Placental epithelial cell (primary cell): ENCODE measurements at places on chromosomes 16 and 17. TPM values are rescaled to one million over a fixed set of nuclear protein-coding genes. Genes with fewer than 3 reads are reported as not detected.

The KCNJ16 gene
- under 0.01 and 0.76 TPM in 2 replicates for total RNA-seq

The PLEKHM1 gene
- total RNA-seq = 18.5 and 36.0 TPM in 2 replicates

The WNK4 gene
- 0.33 and 0.39 TPM in 2 replicates for total RNA-seq

The NACA2 gene
- total RNA-seq = not detected in 2 replicates

The DRC3 gene
- total RNA-seq = 2.6 and 5.1 TPM in 2 replicates

The KRTAP2-1 gene
- total RNA-seq = not detected in 2 replicates

The RPRML gene
- total RNA-seq = not detected in 2 replicates

The GRAP gene
- total RNA-seq = under 0.01 and 0.65 TPM in 2 replicates

The GRAPL gene
- 0.79 TPM in 1 of 2 replicates, not detected in the other for total RNA-seq

The ZNF207 gene
- total RNA-seq = 95.0 and 152 TPM in 2 replicates

The IL34 gene
- 2.0 TPM in 1 of 2 replicates, not detected in the other for total RNA-seq

The ITGAD gene
- total RNA-seq = not detected in 2 replicates

The PRSS27 gene
- 1.6 TPM in 2 replicates for total RNA-seq

The EZH1 gene
- 11.4 and 16.9 TPM in 2 replicates for total RNA-seq

The CISD3 gene
- total RNA-seq = 3.5 and 4.3 TPM in 2 replicates

The TP53TG3B gene
- total RNA-seq = not detected in 2 replicates

The CYGB gene
- 1.2 and 2.0 TPM in 2 replicates for total RNA-seq

The C17orf113 gene
- 0.87 and 2.7 TPM in 2 replicates for total RNA-seq

The MYH1 gene
- total RNA-seq = not detected in 2 replicates

The UMOD gene
- total RNA-seq = not detected in 2 replicates

The GUCY2D gene
- not detected in 2 replicates for total RNA-seq

The GPRC5B gene
- 3.1 and 3.4 TPM in 2 replicates for total RNA-seq

The EPN3 gene
- total RNA-seq = 40.0 and 57.5 TPM in 2 replicates

The GRB7 gene
- total RNA-seq = 5.1 and 8.4 TPM in 2 replicates

The CDH11 gene
- total RNA-seq = 124 and 169 TPM in 2 replicates

The KCNG4 gene
- total RNA-seq = not detected in 2 replicates

The GAS2L2 gene
- not detected in 2 replicates for total RNA-seq

The KRT33B gene
- 0.33 TPM in 1 of 2 replicates, not detected in the other for total RNA-seq

The MPV17L gene
- not detected in 2 replicates for total RNA-seq

The SLC25A19 gene
- 0.79 and 1.3 TPM in 2 replicates for total RNA-seq

The NT5C3B gene
- 44.8 and 64.5 TPM in 2 replicates for total RNA-seq

The TBC1D3H gene
- not detected in 2 replicates for total RNA-seq

The KIF2B gene
- not detected in 2 replicates for total RNA-seq

The PITPNM3 gene
- total RNA-seq = 1.7 and 2.0 TPM in 2 replicates

The ATP6V0A1 gene
- total RNA-seq = 49.5 and 67.9 TPM in 2 replicates

The ACSM2A gene
- not detected in 2 replicates for total RNA-seq

The SLC16A13 gene
- 2.7 and 3.1 TPM in 2 replicates for total RNA-seq

The NLGN2 gene
- total RNA-seq = 4.9 and 9.8 TPM in 2 replicates

The ZNF232 gene
- 3.4 and 12.6 TPM in 2 replicates for total RNA-seq

The SLC5A11 gene
- not detected in 2 replicates for total RNA-seq

The SULT1A3 gene
- total RNA-seq = 4.1 and 4.7 TPM in 2 replicates

The TPSD1 gene
- total RNA-seq = not detected in 2 replicates

The RHBDL1 gene
- total RNA-seq = 1.1 and 1.2 TPM in 2 replicates

The TNFRSF17 gene
- total RNA-seq = not detected in 2 replicates

The NECAB2 gene
- not detected in 2 replicates for total RNA-seq

The NOS2 gene
- 0.11 TPM in 1 of 2 replicates, not detected in the other for total RNA-seq

The GFAP gene
- total RNA-seq = under 0.01 and 0.11 TPM in 2 replicates

The MYLK3 gene
- total RNA-seq = 0.11 TPM in 1 of 2 replicates, not detected in the other

The GOSR2 gene
- 41.2 and 43.4 TPM in 2 replicates for total RNA-seq

The NMT1 gene
- total RNA-seq = 61.6 and 71.8 TPM in 2 replicates

The ADAD2 gene
- under 0.01 TPM in 1 of 2 replicates, not detected in the other for total RNA-seq

The PLEKHH3 gene
- 18.1 and 29.1 TPM in 2 replicates for total RNA-seq

The ST6GALNAC1 gene
- 0.79 and 1.3 TPM in 2 replicates for total RNA-seq

The ZNF768 gene
- total RNA-seq = 28.7 and 36.7 TPM in 2 replicates

The FOXL1 gene
- total RNA-seq = 2.0 and 13.9 TPM in 2 replicates

The MYADML2 gene
- not detected in 2 replicates for total RNA-seq

The KRT38 gene
- total RNA-seq = not detected in 2 replicates
